Cardiac muscle cell (in vitro differentiated cells and primary cell): ENCODE measurements at places on chromosomes 4 and X. TPM values are rescaled to one million over a fixed set of nuclear protein-coding genes. Genes with fewer than 3 reads are reported as not detected.

Gene SMIM31
- total RNA-seq: not detected in 2 replicates

Gene SOWAHB
- total RNA-seq: 0.27 and 0.28 TPM in 2 replicates

Gene SGMS2
- 1.9 and 3.3 TPM in 2 replicates for total RNA-seq

Gene TMEM47
- 33.3 and 43.7 TPM in 2 replicates for total RNA-seq

Gene SYTL5
- total RNA-seq: 3.5 and 3.7 TPM in 2 replicates

Gene TEX13B
- total RNA-seq: not detected in 2 replicates

Gene IRS4
- total RNA-seq: 0.35 TPM in 1 of 2 replicates, not detected in the other

Gene TCP11X2
- 0.24 TPM in 1 of 2 replicates, not detected in the other for total RNA-seq

Gene POF1B
- 0.12 and 0.28 TPM in 2 replicates for total RNA-seq

Gene NALF2
- 0.30 and 0.32 TPM in 2 replicates for total RNA-seq

Gene ETDB
- total RNA-seq: not detected in 2 replicates
